ENCODE measurements at places on chromosomes 3 and 15. TPM values are rescaled to one million over a fixed set of nuclear protein-coding genes. Genes with fewer than 3 reads are reported as not detected.

DNA sequence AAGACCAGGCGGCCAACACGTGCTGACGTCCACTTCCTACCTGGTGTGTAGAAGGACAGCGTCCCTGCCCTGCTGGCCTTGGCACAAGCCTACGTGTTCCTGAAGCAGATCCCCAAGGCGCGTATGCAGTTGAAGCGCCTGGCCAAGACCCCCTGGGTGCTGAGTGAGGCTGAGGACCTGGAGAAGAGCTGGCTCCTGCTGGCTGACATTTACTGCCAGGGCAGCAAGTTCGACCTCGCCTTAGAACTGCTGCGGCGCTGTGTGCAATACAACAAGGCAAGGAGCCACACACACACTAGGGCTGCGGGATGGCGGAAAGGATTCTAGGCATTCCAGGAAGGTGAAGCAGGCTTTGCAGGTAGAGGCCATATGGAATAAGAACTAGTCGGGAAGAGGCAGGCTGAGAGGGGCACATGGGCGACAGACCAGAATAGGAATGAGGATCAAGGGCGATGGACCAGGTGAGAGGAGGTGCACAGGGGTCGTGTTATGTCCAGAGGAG, 15.9 kb downstream of the CSRNP1 start:
- H3K27ac ChIP-seq = no peak overlapping the region
- DNase-seq = no peak
- H3K27me3 ChIP-seq = no peaks in the 10 kb centered on the region
- peaks cover 32% of the 10 kb centered on the region for H3K4me1 ChIP-seq
- peaks cover 3% of the 10 kb centered on the region for H3K36me3 ChIP-seq

GRCh38 chr3:32681811-32682210, 3.2 kb upstream of the CNOT10 start:
- no peak overlapping the region for H3K4me3 ChIP-seq
- no peaks in the 10 kb centered on the region for H3K36me3 ChIP-seq
- H3K4me1 ChIP-seq = peaks cover 15% of the 10 kb centered on the region
- DNase-seq = no peak
- H3K27ac ChIP-seq = no peak overlapping the region
- H3K27me3 ChIP-seq = no peaks in the 10 kb centered on the region

GPR27 gene
- 0.14 TPM for polyA plus RNA-seq

- peaks cover 13% of the 10 kb centered on the region for H3K4me1 ChIP-seq
- no peaks in the 10 kb centered on the region for H3K27me3 ChIP-seq
- H3K4me3 ChIP-seq = no peak overlapping the region
- no peaks in the 10 kb centered on the region for H3K36me3 ChIP-seq
- H3K27ac ChIP-seq = no peak overlapping the region
These were observed 22.8 kb downstream of the EMC7 start for GRCh38 chr15:34078900-34079299.

- no peaks in the 10 kb centered on the region for H3K27me3 ChIP-seq
- peaks cover 21% of the 10 kb centered on the region for H3K36me3 ChIP-seq
- H3K4me3 ChIP-seq = no peak overlapping the region
- H3K4me1 ChIP-seq = peaks cover 53% of the 10 kb centered on the region
These were observed 4.9 kb downstream of the MGLL start for GRCh38 chr3:127817406-127817841.

CD200 gene
- polyA plus RNA-seq = 0.05 TPM

SNRPN gene
- 102 TPM for polyA plus RNA-seq

DNA sequence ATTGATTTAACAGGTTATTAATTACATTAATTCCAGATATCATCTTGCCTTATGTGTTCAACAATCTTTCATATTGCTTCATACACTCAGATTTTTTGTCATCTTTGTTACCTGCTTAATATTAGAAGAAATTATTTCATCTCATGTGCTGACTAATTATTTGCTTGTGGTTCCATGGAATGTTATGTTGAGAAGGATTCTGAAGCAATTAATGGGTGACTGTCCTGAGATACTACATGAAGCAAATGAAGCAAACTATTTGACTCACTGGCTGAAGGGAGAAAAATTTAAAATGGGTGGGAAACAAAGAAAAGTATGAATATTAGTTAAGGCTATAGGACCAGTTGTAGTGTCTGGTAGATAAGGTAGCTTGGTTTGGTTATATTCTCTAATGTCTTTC, 443.8 kb upstream of the EPHA6 start:
- H3K27ac ChIP-seq = no peak overlapping the region
- DNase-seq = no peak
- H3K4me3 ChIP-seq = no peak overlapping the region

PRKCI gene
- 35.9 TPM for polyA plus RNA-seq

SLC25A26 gene
- polyA plus RNA-seq = 28.9 TPM

C3orf20 gene
- 0.02 TPM for polyA plus RNA-seq

- no peak overlapping the region for H3K4me3 ChIP-seq
- no peak overlapping the region for H3K27ac ChIP-seq
- no peaks in the 10 kb centered on the region for H3K36me3 ChIP-seq
- peaks cover 3% of the 10 kb centered on the region for H3K27me3 ChIP-seq
- DNase-seq = no peak
- peaks cover 3% of the 10 kb centered on the region for H3K4me1 ChIP-seq
These were observed 787 bp downstream of the TRPM1 start for GRCh38 chr15:31100738-31101137.
